ENCODE measurements at places on chromosomes 2 and 18. TPM values are rescaled to one million over a fixed set of nuclear protein-coding genes. Genes with fewer than 3 reads are reported as not detected.

GAREM2 gene
- 11.5 TPM for total RNA-seq

GATA6 gene
- 288 TPM for total RNA-seq

ELOA2 gene
- not detected for total RNA-seq

CDCA7 gene
- 64.3 TPM for total RNA-seq

CAPN14 gene
- total RNA-seq: 0.21 TPM

NR4A2 gene
- total RNA-seq: 0.73 TPM

GREB1L gene
- total RNA-seq: 5.2 TPM

SPR gene
- total RNA-seq: 6.5 TPM

GRCh38 chr2:179876266-179876665 lies 14.9 kb upstream of the ZNF385B start:
- no peak for DNase-seq

DNA sequence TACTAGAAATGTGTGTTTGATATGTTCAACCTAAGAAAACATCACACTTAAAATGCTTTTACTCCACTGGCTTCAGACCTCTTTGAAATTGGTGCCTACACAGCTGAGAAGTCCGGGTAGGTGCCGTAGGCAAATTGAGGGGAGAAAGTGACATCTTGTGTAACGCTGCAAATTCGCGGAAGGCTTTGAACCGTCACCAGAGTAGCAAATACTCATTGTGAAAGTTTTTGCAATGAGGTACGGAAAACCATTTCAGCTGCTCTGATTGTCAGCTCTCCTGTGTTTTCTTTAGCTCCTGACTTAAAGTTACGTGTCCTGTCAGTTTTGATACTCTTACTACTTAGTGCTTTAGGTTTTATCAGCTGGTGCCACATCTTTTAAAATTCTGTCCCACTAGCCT lies 224.5 kb downstream of the FAM210A start:
- DNase-seq: no peak

- no peak for DNase-seq
Measured at GRCh38 chr2:170224692-170225294, 46.8 kb downstream of the MYO3B start.

DNA sequence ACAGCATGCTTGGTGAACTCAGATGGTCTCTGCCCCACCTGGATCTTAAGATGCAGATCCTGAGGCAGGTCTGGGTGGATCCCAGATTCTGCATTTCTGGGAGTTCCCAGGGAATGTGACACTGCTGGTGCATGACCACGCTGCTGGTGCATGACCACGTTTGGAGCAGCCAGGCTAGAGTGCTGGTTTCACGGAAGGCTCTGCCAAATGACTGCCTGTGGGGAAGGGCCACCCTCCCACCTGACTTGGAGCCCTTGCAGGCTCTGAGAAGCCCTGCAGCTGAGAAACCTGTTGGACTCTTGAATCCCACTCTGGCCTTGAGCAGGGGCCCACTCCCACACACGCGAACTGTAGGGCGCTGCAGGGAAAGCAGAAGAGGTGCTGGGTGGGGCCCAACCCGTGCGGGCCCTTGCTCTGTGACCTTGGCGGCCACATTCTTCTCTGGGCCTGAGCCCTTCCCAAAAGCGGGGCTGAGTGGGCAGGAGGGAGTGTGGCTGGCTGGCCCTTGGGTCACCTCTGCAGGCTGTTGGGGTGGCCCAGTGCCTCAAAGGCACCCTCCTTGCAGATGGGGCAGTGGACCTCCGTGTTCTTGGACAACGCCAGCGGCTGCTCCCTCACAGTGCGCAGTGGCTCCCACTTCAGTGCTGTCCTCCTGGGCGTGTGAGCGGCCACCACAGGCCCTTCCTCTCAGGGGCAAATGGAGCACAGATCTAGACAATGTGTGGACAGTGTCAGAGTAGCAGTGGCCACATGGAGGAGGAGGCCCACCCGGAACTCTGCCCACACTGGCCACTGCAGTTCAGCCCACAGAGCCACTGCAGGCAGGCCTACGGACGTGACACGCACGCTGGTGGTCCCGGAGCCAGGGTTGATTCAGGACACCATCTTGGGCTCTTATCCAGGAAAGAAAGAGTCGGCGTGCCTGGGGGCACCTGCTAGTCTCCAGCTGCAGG lies 7.9 kb downstream of the ERFE start:
- DNase-seq: peak; percentile 43

DNA sequence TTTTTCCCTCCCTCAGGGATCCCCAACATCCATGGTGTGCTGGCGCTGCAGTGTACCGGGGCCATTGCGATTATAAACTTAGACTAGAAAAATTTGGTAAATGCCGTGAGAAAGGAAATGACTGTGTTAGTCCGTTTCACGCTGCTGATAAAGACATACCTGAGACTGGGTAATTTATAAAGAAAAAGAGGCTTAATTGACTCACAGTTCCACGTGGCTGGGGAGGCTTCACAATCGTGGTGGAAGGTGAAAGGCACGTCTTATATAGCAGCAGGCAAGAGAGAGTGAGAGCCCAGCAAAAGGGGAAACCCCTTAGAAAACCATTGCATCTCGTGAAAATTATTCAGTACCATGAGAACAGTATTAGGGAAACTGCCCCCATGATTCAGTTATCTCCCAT lies 44.3 kb downstream of the NTSR2 start:
- no peak for DNase-seq

DNA sequence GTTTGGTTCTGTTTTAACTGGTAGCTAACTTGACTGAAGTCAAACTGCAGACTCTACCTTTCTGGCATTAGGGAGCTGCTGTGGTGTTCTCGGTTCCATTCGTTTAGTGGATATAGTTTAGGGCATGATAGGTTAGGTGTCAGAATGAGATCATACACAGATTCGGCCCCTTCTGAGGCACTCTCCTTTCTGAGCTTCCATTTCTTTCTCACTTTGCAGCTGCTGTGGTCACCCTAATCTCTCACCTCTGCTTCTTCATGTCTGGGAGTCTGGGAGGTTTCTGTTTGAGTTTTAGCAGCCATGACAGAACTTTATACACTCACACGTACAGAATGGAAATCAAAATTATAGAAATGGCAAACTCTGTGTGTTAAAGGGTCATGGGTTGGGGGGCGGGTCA lies 122.8 kb downstream of the ATP9B start:
- no peak for DNase-seq

DNA sequence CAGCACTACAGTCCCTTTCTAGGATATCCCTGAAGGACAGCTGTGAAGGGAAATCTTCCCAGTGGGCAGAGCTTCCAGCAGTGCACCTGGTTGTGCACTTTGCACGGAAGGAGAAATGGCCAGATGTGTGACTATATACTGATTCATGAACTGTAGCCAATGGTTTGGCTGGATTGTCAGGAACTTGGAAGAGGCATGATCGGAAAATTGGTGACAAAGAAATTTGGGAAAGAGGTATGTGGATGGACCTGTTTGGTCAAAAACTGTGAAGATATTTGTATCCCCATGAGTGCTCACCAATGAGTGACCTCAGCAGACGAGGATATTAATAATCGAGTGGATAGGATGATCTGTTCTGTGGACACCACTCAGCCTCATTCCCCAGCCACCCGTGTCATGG lies 582.2 kb downstream of the CPS1 start:
- no peak for DNase-seq
